ENCODE measurements at places on chromosomes 1 and 21.

DNA sequence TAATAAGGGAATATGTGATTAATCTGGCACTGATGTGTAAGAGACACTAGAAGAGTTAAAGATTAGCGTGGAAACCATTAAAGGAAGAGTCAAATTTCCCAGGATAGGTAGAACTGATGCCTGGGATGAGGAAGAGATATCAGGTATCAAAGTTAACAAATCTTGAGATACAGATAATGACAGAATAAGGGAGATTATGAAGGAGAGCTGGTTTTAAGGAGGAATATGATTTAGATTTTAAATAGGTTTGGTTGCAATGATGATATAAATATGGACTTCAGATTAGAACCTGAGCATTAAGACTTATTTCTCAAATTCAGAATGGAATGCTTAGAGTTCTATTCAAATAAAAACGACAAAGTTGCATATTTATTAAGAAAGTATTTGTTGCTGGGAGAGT is 26.2 kb downstream of the MAGI3 start:
- DNase-seq: no peak

DNA sequence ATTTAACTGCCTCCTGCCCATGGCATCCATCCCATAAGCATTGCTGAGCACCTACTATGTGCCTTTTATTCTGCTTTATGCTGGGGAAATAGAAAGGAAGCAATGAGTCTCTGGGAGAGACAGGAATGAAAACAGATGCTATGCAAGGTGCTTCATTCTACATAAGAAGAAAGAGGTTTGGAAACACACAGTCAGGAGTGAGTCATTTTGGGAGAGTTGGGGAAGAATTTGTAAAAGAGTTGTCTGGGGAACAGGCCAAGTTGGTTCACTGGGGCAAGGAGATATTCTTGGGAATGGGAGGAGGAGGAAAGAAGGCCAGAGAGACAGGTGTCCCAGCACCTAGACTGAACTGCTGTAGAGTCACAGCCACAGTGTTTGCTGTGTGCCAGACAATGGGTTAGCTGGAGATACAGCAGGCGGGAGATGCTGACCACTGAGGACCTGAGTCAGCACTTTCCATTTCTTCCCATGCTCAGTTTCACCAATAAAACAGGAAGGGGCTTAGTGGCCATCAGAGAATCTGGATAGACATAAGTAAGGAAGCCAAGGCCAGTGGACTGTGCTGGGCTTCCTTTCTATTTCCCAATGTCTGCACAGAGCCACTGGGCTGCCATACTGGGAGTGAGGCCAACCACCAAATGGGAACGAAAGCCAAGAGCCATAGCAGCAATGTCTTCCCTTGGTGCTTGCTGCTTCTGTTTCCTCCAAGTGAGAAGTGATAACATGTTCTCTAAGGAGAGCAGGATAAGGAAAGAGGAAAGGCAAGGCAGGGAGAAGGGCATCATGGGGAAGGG is 187.7 kb upstream of the USP24 start:
- no peak for DNase-seq

DNA sequence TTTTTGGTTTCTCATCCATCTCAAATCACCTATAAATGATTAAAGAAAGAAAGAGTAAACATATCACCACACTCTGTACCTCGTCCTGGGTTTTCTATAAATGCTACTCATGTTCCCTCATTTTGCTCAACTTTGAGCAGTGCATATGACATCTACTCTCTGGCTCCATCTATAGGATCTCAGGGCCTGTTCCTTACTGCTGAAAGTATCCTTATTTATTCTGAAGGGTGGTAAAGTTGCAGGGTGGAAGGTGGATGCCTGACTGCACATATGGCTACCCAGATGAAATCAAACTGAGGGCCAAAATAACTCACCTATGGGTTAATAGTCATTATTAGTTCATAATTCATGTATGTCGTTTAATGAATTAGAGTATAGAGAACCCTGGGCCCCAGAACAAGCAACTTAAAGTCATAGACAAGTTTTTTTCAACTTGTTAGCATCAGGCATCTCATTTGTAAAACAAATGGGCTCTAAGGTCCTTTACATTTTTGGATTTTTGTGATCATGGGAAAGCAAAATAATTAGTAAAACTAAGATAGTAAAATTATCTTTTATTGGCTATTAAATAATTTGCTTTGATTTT is 46.5 kb downstream of the NCF2 start:
- no peak for DNase-seq

DNA sequence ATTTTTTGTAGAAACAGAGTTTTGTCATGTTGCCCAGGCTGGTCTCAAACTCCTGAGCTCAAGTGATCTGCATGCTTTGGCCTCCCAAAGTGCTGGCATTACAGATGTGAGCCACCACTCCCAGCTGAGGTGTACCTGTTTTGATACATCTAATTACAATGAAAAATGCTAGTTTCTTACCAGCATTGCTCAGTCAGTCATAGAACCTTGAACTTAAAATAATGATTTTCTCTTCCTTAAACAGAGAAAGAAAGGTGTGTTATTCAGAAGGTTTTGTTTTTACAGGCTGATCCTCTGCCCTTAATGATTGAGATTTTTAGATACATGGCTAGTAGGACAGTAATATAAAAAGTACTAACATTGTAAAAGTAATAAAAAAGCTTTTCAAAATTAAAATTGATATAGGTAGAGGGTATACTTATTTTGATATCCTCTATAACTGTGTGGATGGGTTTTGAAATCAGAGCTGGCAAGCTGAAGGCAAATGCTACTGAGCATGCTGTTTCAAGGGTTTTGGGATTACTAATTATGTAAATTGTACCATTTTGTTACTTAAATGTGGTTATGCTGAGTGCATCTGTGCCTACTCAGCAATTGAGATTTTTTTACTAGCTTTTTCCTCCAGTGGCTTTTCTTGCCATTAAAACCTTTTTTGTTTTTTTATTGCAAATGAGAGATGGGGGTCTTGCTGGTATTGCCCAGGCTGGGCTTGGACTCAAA is 16.1 kb downstream of the PRRC2C start:
- DNase-seq: no peak

DNA sequence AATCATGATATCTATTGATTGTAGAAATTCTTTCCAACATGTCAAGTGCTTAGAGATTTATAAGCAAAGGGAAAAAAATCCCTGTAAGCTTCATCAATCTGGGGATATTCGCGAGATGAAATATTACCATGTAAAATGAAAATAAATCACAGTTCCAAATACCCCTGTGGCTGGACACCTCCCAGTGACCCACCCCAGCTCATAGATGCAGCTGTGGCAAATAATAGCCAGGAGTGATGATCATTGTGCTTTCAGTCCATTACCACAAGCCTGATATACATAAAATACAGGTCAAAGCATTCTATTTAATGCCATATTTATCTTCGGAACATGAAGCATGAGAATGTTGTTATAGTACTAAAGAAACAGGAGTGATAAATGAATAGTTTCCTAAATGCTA is 274.9 kb upstream of the LRRC7 start:
- no peak for DNase-seq

DNA sequence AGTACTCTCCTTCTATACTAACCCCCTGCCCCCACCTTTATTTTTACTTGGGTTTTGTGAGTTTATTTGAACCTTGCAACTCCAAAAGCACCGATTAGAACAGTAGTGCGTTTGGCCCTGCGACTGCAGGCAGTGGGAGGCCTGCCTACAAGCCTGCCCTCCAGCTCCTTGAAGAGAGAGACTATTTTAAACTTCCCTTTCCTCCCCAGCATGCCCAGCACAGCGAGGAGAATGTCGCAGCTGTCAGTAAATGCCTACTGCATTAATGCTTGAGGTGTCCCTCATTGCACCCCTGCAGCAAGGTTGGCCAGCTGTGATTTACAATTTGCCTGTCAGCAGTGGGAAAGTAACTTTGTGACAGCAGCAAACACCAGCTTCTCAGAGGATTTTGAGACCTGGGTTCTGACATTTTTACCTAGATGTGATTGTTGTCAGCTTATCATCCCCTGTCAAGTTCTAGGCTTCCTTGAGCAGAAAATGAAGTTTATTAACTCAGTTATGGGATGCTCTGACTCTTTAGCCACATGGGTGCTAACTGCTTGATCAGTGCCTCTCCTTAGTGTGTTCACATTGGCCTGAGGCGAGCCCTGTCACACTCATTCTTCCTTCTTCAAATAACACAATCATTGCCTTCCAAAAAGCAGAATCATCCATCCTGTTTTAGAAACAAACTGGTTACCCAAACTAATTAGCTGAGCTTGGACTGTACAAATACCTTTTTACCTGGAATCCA is 170.6 kb downstream of the PDE4B start:
- no peak for DNase-seq

GRCh38 chr1:229975047-229975446 is 92.0 kb upstream of the GALNT2 start:
- DNase-seq: no peak
